ENCODE measurements at places on chromosomes 2 and 18. TPM values are rescaled to one million over a fixed set of nuclear protein-coding genes. Genes with fewer than 3 reads are reported as not detected.

The UCN gene
- total RNA-seq = 0.53 TPM

GRCh38 chr2:160429248-160430000 is 64.2 kb downstream of the RBMS1 start:
- DNase-seq = peak; percentile 35

GRCh38 chr18:3329471-3329870 is 67.5 kb downstream of the MYL12B start:
- DNase-seq = no peak

- no peak for DNase-seq
Measured at GRCh38 chr2:136666-137065, 90.4 kb upstream of the FAM110C start.

Data from H4 (cell line).